Brain pericyte (primary cell): ENCODE measurements at places on chromosomes 4 and X.

GRCh38 chr4:152961773-152962115 lies 25.6 kb downstream of the FHDC1 start:
- no peak for DNase-seq

- DNase-seq, result no peak
Measured at GRCh38 chr4:156775813-156776212, 195.8 kb downstream of the PDGFC start.

- no peak for DNase-seq
Measured at GRCh38 chrX:53716328-53717088, 30.0 kb upstream of the HUWE1 start.

- DNase-seq, result no peak
Measured at GRCh38 chr4:101304916-101305315, 42.4 kb downstream of the PPP3CA start.

- DNase-seq, result no peak
Measured at GRCh38 chrX:153685751-153686696, 1.7 kb upstream of the SLC6A8 start.

DNA sequence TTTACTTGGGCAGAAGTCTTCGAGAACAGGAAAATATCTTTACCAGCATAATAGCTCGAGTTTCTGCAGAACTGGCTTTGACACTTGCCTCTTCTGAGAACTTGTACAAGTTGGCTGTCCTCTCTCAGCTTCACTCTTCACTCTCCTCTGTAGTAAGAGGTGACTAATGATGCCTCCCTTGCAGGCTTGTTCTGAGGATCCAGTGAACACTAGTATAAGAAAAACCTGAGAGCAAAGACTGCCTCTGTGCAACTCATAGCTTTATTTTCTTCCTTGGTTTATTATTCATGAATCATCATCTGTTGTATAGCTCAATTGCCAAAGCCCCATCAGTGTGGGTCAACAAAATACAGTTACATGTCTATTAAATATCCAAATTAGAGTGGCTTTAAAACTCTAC lies 266.7 kb upstream of the CLNK start:
- no peak for DNase-seq

DNA sequence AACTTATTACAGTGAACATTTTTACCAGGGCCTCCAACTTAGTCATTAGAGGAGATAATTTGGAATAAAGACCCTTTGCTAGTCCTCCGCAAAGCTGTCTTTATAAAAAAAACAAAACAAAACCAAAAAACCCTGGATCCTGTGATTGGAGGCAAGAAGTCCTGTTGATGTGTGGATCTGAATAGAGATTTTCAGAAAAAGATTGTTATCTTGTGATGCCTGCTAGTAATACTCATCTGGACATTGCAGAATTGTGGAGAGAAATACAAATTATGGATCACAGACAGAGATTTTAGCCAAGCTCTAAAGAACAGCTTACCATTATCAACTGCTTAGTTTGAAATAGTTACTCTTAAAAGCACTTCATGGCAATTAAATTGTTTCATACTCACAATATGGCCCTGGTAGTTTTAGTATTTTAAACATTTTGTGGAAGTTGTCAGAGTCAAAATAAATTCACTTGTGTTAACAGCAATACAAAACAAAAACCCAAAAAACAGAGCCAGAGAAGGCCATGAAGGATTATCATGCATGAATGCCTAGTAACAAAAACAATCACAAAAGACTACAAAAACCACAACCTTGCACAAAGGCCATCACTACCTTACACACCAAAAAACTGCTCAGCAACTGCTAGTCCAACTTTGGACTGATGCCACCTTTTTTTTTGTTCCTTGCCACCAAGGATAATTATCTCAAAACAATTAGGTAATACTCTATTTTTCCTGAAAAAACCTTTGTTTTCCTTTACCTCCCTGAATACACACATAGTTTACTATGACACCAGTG lies 514.5 kb upstream of the SLIT2 start:
- no peak for DNase-seq

GRCh38 chr4:71592793-71593192 lies 191.1 kb downstream of the GC start:
- DNase-seq, result no peak

DNA sequence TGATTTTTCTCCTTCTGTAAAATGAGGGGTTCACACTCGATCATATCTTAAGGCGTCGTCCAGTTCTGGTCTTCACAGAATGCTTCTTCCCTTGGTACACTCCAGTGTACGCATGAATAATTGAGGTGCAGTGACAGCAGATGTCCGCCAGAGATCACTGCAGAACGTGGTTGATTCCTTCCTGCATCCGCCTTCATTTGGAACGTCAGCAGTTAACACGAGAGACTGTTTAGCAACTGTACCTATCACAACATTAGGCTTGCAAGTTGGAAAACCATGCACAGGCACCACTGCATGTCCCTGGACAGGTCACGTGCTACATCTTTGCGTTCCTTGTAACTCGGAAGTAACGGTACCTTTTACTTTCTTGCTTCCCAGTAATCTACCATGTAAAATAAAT lies 66.0 kb upstream of the GEMIN8 start:
- peak; percentile 11 for DNase-seq

- no peak for DNase-seq
Measured at GRCh38 chrX:127030016-127030748, 210.7 kb downstream of the PRR32 start.

DNA sequence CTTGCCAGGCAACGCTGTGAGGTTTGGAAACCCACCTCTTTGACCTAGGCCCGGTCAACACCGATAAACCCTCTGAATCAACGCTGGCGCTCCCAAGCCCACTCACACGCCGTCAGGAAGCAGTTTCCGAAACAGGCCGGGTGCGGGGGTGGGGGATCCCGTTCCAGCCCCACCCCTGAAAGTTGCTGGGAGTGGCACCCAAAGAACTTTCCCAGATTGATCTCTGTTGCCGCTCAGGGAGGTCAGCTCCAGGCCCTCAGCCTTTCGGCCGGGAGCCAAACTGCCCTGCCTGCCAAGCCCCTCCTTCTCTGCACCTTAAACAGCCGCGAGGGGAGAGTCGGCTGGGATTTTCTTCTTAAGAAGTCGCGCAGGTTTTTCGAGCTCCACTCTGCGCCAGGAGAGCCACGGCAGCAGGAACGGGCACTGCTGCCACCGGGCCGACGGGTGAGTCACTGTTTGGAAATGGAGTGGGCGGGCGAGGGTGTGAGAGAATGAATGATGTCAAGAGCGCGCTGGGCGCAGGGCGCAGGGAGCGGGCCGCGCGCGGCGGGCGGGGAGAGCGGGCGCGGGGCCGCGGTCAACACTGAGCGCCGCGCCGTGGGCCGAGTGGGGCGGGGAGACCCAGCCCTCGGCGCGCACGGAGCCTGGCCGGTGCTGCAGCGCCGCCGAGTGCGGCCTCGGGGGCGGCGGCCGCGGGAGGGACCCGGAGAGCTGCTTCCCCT lies at the start of gene SGMS2:
Gene SGMS2, plus strand, starts transcription at position 583 of the 722 bp plus-strand sequence. CDS start 70,622 bp downstream, outside the sequence.
- DNase-seq, result peak; percentile 15

DNA sequence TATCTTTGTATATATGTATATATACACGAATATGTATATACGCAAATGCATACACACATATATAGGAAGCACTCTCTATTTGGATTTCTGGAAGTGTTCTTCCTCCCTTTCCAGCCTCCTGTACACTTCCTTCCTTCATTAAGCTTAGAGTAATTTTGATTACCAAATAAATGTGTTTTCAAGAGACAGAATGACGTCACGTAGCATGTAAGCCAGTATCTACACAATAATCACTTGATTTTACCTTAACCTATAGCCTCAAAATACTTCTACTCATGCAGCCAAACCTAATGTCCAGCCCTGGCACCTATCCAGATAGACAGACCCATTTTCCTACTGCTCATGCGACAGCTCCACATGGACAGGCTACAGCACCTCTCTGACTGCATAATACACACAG lies 29.9 kb downstream of the MAGEA10 start:
- no peak for DNase-seq

GRCh38 chr4:138209094-138209493 lies 33.1 kb downstream of the SLC7A11 start:
- DNase-seq, result no peak

GRCh38 chr4:154344686-154345085 lies 146.9 kb downstream of the DCHS2 start:
- DNase-seq, result no peak

- no peak for DNase-seq
Measured at GRCh38 chr4:142407596-142407995, 438.5 kb downstream of the INPP4B start.

DNA sequence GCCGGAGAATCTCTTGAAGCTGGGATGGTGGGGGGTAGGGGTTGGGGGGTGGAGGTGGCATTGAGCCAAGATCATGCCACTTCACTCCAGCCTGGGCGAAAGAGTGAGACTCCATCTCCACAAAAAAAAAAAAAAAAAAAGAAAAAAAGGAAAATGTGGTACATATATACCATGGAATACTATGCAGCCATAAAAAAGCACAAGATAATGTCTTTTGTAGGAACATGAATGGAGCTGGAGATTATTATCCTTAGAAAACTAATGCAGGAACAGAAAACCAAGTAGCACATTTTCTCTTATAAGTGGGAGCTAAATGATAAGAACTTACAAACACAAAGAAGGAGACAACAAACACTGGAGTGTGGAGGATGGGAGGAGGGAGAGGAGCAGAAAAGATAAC lies 188.5 kb downstream of the APBB2 start:
- DNase-seq, result no peak

GRCh38 chr4:21888195-21888976 lies 60.2 kb downstream of the KCNIP4 start:
- DNase-seq, result peak; percentile 27

DNA sequence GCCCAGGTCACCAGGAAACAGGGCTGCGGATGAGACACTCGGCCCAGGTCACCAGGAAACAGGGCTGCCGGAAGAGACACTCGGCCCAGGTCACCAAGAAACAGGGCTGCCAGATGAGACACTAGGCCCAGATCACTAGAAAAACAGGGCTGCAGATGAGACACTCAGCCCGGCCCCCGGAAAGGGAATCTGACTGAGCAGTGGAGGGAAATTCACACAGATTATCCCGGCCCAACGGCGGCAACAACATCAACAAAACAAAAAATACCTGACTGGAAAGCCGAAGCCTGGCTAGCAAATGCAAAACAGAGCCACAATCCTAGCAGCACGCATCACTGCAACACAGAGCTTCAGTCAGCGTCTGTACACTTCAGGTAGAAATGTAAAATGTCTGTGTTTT lies 20.7 kb downstream of the AFAP1 start:
- DNase-seq, result no peak

DNA sequence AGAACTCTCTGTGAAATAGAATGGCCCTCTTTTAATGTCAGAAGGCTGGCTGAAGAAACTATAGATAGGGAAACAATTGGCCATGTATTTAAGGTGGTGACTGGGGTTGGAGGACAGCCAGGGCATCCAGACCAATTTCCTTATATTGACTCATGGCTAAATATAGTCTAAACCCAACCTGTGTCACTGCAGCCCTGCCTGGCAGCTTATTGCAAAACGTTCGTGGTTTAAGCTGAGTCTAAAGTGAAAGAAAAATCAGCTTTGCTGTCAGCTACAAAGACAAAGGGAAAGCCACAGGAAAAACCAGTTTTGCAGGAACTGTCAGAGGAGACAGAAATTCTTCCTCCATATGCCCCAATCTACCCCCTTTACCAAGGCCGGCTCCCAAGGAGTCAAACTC lies 902.8 kb upstream of the NDST4 start:
- DNase-seq, result no peak

DNA sequence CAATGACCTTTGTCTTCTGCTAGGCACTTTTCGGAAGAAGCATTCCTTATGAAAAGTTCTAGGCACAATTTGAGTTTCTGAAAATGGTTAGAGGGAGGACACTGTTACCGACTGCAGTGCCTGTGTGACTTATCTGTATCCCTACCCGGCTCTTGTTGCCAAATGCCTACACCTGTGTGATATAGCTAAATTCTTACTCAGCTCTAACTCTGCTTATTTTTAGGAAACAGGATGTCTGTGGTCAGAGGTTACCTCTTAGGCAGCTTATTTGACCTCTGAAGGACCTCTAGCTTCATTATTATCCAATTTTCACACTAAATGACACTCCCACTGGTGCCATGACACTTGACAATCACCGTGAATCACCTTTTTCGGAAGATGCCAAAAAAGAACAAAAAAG lies 561.1 kb upstream of the SMIM31 start:
- DNase-seq, result no peak
